ENCODE measurements at places on chromosomes 5 and 9.
A peak's percentile ranks its signal among the peaks of the same experiment; 100 is the strongest.

DNA sequence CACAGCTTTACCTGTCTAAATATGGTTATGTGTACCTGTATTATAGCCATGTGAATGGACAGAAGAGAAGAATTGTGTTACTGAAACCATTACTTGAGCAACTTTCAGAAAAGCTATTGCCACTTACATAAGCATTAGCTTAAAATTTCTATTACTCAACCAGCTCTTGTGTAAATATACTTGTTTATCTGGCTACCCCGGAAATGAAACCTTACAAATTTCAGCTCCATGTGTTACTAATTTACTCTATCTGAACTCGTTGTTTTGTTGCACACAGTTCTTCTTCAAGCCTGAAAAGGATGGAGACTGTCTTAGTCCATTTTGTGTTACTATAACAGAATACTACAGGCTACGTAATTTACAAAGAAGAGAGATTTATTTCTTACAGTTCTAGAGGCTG, 22.5 kb upstream of the ADAMTSL1 start:
- no peak for DNase-seq

GRCh38 chr5:7941692-7942091, 72.7 kb downstream of the MTRR start:
- DNase-seq: no peak

DNA sequence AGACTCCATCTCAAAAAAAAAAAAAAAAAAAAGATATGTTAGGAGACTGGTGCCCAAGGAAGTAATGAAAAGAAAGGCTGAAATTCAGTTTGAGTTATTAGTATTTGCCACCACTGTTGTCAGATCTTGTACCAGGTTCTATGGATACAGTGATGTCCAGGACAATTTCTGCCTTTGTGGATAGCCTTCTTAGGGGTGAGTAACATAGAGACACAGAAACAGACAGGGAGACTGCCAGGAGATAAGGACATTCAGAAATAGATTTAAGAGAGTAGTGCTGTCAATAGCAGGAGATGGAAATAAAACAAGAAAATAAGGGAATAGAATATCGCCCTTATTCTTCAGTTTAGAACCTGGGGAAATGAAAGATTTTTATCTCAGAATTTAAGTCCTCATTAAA, 6.3 kb upstream of the SPINK14 start:
- DNase-seq: no peak

GRCh38 chr5:107395632-107396350, 274.9 kb downstream of the EFNA5 start:
- DNase-seq: no peak

DNA sequence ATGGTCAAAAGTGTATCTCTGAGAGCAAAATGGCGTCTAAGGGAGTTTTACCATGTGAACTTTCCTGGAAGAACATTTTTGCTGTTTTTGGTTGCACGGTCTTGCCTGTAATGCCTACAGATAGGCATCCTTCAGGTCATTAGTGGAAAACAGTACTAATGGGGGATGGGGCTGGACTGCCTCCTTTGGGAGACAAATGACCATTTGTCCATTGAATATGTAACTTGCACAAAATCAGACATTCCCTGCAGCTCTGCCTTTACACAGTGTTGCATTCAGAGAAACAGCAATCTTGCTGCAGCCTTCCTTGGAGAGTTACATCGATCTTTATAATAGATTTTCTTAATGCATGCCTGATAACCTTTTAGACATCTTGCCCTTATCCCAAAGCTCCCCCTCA, 138.5 kb upstream of the EGFLAM start:
- DNase-seq: no peak

GRCh38 chr5:9439531-9440292, 106.2 kb downstream of the SEMA5A start:
- no peak for DNase-seq

- DNase-seq: no peak
Measured at GRCh38 chr9:126842977-126843799, 17.3 kb upstream of the ZBTB34 start.

DNA sequence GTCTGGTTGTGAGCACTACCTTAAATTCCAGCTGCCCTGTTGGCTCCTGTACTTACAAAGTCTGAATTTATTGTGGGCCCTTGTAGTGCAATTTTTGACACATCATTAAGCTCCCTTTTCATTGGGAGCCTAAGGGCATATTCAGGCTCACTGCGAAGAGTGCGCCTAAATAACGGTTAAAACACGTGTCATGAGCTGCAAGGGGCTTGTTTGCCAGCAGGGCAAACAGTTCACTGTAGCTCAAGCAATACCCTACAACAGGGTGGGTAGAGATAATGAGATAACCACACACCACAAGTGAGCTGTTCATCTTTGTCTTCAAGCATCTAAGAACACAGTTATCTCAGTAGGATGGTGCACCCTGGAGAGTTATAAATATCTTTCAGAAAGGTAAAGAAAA, 214.2 kb downstream of the SLF1 start:
- DNase-seq: no peak

- DNase-seq: no peak
Measured at GRCh38 chr9:121529237-121529987, 29.8 kb upstream of the GGTA1 start.

DNA sequence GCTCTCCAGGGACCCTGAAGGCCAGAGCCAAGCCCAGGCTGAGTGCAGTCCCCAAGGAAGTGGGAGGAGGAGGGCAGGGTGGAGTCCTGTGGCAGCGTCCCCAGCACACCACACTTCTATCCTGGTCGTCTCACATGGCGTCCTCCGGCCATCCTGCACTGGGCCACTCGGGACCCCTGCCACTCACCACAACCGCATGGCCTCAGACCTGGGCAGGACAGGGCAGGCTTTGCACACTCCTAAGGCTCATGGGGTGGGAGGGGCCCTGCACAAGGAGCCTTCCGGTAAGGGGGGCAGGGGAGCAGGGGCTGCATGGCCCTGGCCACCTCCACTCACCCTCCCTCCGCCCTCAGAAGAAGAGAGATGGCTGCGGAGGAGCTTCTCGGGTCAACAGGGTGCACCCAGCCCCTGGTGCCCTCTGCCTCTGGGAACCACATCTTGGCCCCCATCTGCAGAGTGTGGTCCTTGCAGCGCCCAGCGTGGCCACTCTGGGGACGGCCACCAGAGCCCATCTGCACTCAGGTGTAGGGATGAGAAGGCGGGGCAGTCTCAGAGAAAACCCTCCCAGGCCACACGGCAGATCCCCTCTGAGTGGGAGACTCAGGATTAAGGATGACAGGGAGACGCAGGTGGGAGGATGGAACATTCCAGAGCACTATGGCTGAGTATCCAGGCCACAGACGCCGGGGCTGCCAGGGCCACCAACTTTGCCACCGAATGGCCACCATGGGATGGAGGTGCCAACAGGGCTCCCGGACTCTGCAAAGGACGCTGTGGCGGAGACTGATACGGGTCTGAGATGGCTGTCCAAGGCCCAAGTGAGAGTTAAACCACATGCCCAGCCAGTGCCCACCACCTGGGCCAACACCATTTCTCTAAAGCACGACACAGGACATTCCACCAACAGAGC, 7.6 kb downstream of the TPPP start:
- no peak for DNase-seq

DNA sequence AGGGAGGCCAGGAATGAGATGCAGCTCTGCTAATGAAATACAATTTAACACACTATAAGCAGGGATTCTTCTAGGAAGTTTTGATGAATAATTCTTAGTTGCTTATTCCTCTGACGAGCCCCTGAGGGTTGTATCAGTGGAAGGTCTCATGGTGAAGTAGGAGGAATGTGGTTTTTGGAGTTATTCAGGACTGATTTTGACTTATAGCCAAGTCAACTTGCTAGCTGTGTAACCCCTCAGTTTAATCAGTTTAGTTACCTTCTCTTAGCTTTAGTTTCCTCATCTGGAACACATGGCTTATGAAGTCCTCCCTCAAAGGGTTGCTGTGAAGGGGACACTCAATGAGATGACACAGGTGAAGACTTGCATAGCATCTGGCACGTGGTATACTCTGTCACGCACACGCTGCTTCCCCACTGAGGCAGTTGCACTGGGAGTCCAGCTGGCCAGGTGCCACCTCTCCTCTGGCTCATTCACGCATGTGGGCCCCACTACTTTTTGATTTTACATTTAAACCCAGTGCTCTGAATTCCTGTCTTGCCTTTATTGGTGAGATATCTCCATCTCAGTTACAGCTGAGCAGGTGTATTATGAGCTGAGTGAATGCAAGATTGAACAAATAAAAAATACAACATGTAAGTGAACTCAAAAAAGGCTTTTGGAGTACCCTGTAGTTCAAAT, 415.0 kb downstream of the ARHGEF28 start:
- DNase-seq: no peak

GRCh38 chr5:38500573-38501260, 55.7 kb downstream of the LIFR start:
- DNase-seq: no peak

- no peak for DNase-seq
Measured at GRCh38 chr5:31770998-31771397, 132.1 kb downstream of the PDZD2 start.

- DNase-seq: no peak
Measured at GRCh38 chr9:105828596-105829213, 134.4 kb downstream of the TMEM38B start.

- DNase-seq: peak; percentile 20
Measured at GRCh38 chr5:43192558-43193180, 644 bp downstream of the NIM1K start.

- peak; percentile 51 for DNase-seq
Measured at GRCh38 chr9:99822109-99822805, 572 bp downstream of the NR4A3 start.

GRCh38 chr5:54718656-54719055, 201.1 kb downstream of the SNX18 start:
- no peak for DNase-seq

- no peak for DNase-seq
Measured at GRCh38 chr9:96510258-96510657, 60.3 kb downstream of the HABP4 start.

DNA sequence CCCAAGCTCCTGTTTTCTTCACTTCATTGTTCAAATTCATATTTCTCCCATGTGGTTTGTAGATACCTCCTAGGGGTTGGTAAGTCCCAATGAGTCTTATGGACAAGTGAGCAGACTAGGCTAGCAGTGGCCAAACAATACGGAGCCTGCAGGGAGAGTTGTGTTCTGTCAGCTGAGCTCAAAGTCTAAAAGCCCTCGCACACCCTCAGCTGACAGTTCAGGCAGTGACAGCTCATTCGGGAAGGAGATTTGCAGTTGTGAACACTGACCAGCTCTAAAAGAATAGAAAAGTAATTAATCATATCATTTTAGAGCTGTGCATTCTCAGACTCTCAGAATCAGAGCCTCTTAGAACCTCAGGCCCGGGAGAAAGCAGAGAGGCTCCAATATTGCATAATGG, 95.1 kb downstream of the SH3TC2 start:
- DNase-seq: no peak

- DNase-seq: no peak
Measured at GRCh38 chr9:98298476-98298875, 43.0 kb upstream of the TBC1D2 start.

DNA sequence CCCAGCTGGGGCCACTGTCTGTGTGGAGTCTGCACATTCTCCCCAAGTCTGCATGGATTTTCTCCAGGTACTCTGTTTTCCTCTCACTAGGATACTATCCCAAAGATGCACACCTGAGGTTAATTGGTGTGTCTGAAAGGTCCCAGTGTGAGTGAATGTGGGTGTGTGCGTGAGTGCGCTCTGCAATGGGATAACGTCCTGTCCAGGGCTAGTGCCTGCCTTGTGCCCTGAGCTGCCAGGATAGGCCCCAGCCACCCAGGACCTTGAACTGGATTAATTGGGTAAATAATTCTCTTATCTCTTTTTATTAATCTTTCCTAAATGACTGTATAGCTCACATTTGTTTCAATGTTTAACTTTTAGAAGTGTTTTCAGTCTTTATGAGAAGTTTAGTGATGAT, 11.5 kb upstream of the PANK3 start:
- no peak for DNase-seq

GRCh38 chr5:132951897-132952296, 11.5 kb downstream of the AFF4 start:
- DNase-seq: no peak

- no peak for DNase-seq
Measured at GRCh38 chr9:127411122-127411521, 13.1 kb upstream of the ZNF79 start.

DNA sequence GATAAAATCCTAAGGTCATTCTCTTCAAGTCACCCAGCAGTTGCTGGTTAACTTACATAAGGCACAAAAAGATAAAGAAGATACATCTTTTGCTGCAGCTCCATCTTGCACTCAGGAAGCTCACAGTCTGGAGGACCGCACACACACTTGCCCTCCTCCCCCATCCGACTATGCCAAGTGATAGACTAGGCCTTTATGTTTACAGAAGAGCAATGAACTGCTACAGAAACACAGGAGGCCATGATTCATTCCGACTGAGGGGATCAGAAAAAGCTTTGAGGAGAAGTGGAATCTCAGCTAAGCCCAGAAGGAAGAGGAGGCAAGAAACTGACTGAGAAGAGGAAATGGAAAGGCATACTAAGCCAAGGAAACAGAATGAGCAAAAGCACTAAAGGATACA, 17.4 kb downstream of the NRG2 start:
- DNase-seq: no peak

- DNase-seq: peak; percentile 13
Measured at GRCh38 chr5:82793808-82794419, 283.3 kb downstream of the TMEM167A start.

- DNase-seq: no peak
Measured at GRCh38 chr5:39451276-39451941, 26.6 kb upstream of the DAB2 start.

DNA sequence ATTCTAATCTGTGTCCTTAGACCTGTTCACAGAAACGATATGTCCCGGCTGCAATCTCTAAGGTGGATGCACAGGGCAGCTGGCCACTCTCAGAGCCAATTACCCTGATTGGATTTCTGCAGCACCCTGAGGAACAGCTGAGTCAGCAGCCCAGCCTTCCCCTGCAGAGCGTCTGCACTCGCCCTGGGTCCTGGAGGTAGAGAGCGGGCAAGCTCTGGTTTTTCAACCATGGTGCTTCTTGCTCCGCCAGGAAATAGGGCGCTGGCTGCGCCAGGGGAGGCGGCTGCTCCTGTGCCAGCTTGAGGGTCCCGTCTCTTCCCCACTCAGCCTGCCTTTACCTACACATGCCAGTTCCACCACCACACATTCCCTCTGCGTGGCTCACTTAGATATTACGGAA, 19.2 kb downstream of the NDUFS6 start:
- no peak for DNase-seq
